ENCODE measurements at places on chromosomes 7 and 10.

GRCh38 chr7:157660971-157661610 is 324.3 kb downstream of the DNAJB6 start:
- no peak for DNase-seq

GRCh38 chr7:107960272-107960671 is 42.7 kb downstream of the LAMB1 start:
- DNase-seq, result no peak

- no peak for DNase-seq
These were observed 139.9 kb downstream of the ARL4A start for GRCh38 chr7:12827219-12827821.

GRCh38 chr10:70277396-70278030 is 6.3 kb downstream of the NPFFR1 start:
- no peak for DNase-seq

GRCh38 chr7:87797798-87798403 is 78.3 kb downstream of the SLC25A40 start:
- peak; percentile 11 for DNase-seq

DNA sequence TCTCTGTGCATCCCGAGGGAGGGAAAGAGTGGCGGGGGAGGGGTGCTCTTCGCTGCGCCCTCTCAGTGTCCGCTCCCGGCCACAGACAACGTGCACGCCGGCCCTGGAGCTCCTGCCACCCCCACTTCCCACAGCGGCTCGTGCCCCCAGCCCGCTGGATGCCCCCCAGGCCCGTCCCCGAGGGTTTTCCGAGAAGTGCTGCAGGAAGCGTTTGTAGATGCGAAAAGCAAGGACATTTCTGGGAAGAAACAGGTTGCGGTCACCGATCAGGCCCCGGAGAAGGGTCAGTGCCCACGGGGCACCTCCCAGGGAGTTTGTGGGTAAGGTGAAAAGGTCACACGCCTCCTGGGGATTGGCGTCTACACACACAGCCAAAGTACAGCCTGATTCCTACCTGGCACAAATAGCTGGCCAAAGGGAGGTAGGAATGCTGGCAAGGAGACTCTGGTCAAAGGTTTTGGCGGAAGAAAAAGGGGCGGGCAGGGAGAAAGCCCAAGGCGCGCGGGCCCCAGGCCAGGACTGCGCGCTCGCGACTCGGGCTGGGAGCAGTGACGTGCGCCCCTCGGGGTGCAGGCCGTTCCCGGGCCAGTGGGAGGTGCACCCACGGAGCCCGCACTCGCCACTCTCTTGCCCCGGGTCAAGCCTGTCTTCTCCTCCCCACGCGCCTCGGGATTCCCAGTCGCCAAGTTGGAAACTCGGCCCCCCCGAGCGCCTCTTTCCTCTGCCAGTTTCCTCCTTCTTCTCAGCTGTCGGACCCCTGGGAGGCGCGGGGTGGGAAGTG is 1.5 kb upstream of the NRP1 start:
- DNase-seq, result peak; percentile 77

DNA sequence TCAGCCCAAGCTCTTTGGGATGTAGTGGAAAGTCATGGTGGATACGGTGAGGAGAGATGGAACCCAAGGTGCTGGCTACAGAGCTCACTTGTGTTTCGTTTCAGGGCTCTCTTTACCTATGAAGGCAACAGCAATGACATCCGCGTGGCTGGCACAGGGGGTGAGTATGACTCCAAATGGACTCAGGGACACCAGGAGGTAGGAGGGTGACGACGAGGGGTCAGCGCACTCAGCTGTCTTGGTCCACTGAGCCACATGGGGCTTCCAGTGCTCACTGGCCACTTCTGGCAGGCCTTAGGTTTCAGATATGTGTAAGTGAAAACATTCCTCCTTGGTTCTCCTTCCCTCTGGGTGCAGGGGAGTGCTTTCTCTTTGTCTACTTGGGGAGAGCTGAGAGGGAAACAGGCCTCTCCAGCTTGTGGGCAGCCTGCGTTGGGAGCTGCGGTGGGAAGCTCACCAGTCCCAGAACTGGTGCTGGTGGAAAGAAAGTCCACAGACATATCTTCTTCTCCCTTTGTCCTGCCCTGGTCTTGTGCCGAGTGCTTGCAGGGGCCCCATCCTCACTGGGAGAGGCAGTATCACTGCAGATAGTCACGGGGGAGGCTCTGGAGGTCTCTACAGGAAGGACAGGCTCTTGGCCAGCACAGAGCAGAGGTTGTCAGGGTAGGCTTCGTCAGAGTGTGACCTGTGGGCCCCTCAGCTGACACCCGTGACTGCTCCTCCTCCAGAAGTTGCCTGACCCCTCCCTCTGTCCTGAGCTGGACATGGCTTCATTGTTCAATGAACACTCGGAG is 5.8 kb downstream of the DBNL start:
- DNase-seq, result no peak

GRCh38 chr10:3476186-3476585 is 303.6 kb upstream of the PITRM1 start:
- DNase-seq, result no peak

- no peak for DNase-seq
These were observed 58.9 kb downstream of the LRGUK start for GRCh38 chr7:134186027-134186426.

DNA sequence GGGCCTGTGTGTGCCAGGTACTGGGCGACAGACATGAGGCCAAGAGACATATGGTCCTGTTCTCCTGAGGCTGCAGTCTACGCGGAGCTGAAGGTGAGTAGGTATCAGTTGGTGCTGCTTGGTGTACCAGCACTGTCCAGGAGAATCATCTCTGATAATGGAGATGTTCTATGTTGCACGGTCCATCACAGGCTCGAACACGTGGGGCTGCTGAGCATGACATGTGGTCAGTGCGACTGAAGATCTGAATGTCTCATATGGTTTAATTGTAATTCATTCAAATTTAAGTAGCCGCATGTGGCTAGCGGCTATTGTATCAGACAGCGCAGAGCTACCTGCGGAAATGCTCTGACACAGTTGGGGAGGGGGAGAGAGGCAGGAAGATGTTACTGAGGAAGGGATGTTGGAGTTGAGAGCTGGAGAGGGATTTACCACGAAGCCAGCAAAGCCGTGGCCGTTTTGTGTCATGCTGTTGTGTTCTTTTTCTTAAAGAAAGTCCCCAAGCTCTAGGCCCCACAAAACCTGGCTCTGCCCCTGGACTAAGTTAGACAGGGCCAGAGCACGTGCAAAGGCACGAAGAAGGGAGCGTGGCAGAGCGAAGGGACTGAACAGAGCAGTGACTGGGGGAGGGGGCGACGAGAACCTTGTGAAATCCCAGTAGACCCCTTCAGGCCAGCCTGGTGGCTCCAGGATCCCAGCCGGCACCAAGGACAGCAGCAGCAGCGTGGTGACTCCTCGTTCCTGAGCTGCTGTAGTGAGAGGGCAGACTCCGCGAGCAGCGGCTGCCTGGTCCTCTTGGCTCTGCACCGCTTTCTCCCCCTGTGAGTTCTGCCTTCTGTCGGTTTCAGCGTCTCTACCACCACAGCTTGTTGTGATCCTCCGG is 20.0 kb downstream of the SMKR1 start:
- DNase-seq, result peak; percentile 42

DNA sequence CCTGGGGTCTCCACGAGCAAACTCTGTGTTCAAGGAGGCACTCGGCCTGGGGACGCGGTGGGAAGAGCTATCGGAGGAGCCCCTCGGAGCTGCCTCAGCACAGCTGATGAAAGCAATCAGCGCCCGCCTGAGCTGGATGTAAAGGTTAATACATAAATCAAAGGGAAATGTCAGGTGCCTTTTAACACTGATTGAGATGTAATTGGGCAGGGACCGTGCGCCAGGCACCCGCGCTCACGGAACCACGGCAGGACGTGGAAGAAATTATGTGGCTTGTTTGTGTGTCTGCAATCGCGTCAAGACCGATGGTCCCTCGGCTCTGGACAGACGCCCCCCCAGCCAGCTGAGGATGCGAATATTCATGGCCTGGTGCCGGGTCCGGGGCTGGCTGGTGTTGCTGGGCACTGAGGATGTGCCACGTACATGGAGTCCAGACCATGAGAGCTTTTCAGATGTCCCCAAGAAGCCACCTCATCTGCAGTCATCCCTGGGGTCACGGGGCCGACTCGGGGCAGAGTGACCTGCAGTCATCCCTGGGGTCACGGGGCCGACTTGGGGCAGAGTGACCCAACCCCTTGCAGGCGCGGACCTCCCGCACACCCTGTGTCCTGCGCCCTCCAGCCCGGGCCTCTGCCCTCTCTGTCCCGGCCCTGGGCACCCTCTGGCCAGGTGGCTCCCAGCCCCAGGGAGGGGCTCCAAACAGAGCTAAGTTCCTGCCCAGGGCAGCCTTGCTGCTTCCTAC is 15.6 kb downstream of the FOXL3 start:
- no peak for DNase-seq

GRCh38 chr7:25765110-25765655 is 386.8 kb upstream of the NFE2L3 start:
- no peak for DNase-seq

- DNase-seq, result no peak
These were observed 120.3 kb upstream of the FOXK1 start for GRCh38 chr7:4561795-4562194.

DNA sequence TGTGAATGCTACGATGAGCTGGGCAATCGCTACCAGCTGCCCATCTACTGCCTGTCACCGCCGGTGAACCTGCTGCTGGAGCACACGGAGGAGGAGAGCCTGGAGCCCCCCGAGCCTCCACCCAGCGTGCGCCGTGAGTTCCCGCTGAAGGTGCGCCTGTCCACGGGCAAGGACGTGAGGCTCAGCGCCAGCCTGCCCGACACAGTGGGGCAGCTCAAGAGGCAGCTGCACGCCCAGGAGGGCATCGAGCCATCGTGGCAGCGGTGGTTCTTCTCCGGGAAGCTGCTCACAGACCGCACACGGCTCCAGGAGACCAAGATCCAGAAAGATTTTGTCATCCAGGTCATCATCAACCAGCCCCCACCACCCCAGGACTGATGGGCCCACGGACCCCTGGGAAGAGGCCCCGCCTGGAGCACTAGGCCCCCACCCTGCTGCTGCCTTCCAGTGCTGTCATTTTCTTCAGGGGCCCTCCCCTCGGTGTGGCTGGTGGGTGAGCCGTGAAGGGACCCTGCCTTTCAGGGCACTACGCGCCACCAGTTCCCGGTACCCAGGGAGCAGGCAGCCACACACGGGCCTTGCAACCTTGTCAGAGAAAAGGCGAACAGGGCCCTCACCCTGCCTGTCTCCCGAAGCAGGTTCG is 2.3 kb upstream of the ANKRD2 start:
- DNase-seq, result no peak

- no peak for DNase-seq
These were observed 721.1 kb upstream of the C7orf33 start for GRCh38 chr7:147869456-147869855.

GRCh38 chr7:105173586-105173985 is 159.6 kb downstream of the KMT2E start:
- DNase-seq, result no peak

GRCh38 chr7:100489824-100490223 is 6.1 kb downstream of the NYAP1 start:
- DNase-seq, result peak; percentile 91

DNA sequence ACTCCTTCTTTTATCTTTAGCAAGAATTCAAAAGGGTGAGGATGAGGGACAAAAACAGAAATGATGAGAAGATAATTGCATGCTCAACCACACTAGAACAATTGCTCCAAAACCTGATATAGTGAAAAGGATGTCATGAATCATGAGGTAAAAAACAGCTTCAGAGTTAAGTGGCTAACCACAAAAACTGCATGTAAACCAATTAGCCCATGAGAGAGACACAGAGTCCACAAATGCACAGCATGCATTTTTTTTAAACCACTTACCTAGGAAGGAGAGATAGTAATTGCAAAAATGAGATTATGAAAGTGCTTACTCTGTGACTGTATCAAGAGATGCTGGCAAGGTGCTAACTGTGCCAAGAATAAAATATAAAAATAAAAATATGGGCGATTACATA is 132.9 kb downstream of the MBL2 start:
- no peak for DNase-seq

GRCh38 chr10:102115775-102116174 is 4.4 kb downstream of the LDB1 start:
- DNase-seq, result no peak

DNA sequence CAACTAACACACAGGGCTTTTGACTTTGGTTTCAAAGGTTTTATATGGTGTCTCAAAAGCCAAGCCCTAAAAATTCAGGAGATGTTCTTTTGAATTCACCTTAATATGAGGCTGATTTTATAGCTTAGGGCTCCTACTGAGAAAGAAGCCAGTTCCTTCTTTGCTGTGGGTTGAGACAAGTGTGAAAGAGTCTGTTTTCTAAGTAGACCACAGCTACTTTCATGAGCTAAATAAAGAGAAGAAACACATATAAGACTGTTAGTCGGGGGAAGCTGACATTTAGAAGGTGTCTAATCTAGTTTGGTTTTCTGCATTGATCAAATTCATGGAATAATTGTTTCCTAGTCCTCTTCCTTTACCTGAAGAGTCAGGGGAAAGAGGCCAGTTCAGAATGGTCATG is 332.1 kb upstream of the CELF2 start:
- DNase-seq, result no peak
